ENCODE measurements at places on chromosomes 1 and 21. TPM values are rescaled to one million over a fixed set of nuclear protein-coding genes. Genes with fewer than 3 reads are reported as not detected.

Gene IL22RA1
- 4.0 TPM for polyA plus RNA-seq

Gene PLA2G4A
- polyA plus RNA-seq = 7.9 TPM

Gene HSPA6
- polyA plus RNA-seq = 0.35 TPM

Gene LAMC1
- polyA plus RNA-seq = 297 TPM

Gene FMO2
- 1.1 TPM for polyA plus RNA-seq

Data from left kidney (tissue), 8 donors.